ENCODE measurements at places on chromosomes 5 and 9. TPM values are rescaled to one million over a fixed set of nuclear protein-coding genes. Genes with fewer than 3 reads are reported as not detected.

PNPLA7 gene
- total RNA-seq, result 0.49 TPM

ARID3C gene
- total RNA-seq, result not detected

PAPPA gene
- total RNA-seq, result 0.32 TPM

CTNND2 gene
- not detected for total RNA-seq

CCDC180 gene
- 0.32 TPM for total RNA-seq

RIC1 gene
- 46.3 TPM for total RNA-seq

NTMT1 gene
- 23.5 TPM for total RNA-seq

KIF4B gene
- 0.38 TPM for total RNA-seq

SPINK6 gene
- total RNA-seq, result not detected

ARAP3 gene
- 26.2 TPM for total RNA-seq

CDKN2B-AS1 gene
- total RNA-seq, result 1.9 TPM

TMEM215 gene
- total RNA-seq, result not detected

BAAT gene
- under 0.01 TPM for total RNA-seq

SLC6A7 gene
- not detected for total RNA-seq
